ENCODE measurements at places on chromosomes 6 and 20.

DNA sequence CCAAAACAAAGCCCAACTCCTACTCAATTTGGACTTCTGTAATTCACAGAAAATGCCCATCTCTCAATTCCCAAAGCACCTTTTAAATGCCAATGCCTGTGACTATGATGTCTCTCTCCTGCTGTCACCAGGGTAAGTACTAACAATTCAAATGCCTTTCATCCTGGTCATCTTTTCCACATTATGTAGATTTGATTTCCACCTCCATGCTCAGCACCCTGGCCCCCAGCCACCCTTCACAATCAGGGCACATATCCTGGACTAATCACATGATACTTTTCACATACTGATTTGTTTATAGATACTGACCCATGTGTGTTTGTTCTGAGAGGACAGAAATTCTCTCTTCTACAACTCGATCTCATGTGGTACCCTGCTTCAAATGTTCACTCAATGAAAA is 236.3 kb downstream of the PTPRK start:
- no peak for DNase-seq

GRCh38 chr6:143701349-143702234 is 23.8 kb downstream of the PHACTR2 start:
- no peak for DNase-seq

DNA sequence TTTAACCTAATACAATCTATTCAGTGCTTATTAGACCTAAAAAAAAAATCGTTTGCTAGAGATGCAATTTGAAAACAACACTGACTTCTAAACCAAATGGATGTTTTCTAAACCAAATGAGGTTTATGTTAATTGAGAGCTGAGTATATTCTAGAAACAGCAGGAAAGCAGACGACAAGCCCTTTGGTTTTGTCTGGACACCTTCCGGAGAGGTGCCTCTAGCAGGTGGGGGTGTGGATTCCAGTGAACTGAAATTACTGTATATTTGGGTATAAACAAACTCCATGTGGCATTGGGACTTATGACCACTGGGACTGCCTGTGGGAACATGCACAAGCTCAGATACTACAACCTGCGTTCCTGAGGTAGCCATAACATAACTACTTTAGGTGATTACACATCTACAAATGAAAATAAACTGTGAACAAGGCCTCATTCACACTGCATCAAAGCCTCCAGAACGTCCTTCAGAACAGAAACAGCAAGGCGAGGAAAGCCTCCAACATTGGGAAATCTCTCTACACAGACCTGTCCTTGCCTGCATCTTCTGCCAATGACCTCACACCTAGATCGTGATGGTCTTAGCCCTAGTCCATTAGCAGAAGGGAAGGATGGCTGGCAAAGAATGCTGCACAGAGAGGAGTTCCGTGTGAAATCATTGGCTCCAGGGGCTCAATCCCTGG is 206.8 kb upstream of the FOXQ1 start:
- no peak for DNase-seq

DNA sequence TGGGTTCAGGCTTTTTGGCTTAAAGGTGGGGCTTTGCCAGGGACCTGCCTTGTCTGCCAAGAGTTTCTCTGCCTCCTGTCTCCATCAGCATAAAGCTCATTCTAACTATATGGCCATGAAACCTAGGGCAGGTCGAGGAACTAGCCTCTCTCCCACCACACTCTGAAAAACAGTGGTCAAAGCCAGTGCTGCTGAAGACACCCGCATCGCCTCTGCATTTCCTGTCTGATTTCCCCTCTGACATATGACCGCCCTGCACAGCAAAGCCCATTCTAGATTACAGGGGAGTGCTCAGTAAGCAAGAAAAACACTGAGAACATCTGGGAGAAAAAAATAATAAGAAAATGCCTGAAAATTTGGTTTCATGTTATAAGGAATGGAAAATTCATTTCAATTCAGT is 573.6 kb downstream of the PRKN start:
- peak; percentile 53 for DNase-seq

DNA sequence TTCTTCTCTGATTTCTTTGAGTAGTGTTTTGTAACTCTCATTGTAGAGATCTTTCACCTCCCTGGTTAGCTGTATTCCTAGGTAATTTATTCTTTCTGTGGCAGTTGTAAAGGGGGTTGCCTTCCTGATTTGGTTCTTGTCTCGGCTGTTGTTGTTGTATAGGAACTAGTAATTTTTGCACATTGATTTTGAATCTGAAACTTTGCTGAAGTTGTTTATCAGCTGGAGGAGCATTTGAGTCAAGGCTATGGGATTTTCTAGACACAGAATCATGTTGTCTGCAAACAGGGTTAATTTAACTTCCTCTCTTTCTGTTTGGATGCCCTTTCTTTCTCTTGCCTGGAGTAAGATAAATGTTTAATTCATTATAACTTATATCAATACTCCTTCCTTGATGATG is 86.4 kb downstream of the OLIG3 start:
- no peak for DNase-seq

DNA sequence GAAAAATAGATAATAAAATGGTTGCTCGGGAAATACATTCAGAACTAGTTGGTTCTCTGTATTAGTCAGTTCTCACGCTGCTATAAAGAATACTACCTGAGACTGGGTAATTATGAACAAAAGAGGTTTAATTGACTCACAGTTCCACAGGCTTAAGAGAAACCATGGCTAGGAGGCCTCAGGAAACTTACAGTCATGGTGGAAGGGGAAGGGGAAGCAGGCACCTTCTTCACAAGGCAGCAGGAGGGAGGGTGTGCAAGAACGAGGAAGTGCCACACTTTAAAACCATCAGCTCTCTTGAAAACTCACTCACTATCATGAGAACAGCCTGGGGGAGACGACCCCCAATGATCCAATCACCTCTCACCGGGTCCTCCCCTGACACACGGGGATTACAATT is 24.2 kb upstream of the SNX9 start:
- no peak for DNase-seq
